ENCODE measurements at places on chromosomes 6 and 20. TPM values are rescaled to one million over a fixed set of nuclear protein-coding genes. Genes with fewer than 3 reads are reported as not detected.
A peak's percentile ranks its signal among the peaks of the same experiment; 100 is the strongest.

DNA sequence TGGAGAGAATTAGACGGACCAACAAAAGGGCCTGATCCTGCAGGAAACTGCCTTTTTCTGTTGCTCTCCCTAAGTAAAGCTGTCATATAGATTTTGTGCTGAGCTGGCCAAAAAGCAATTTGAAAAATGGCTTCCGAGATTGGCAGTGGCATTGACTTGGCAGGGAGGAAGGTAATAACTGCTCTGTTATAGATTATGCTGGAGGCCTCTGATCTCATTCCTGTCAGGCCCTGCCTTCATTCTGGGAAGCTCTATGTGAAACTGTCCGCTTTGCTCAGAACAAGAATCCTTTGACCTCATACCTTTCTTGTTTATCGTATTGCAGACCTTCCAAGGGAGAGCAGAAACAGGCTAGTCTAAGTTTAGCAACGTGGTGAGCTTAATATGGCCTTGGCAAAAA is 234.4 kb downstream of the PHACTR1 start:
- H3K27ac ChIP-seq = no peak overlapping the region
- no peaks in the 10 kb centered on the region for H3K4me1 ChIP-seq
- DNase-seq = no peak
- H3K4me3 ChIP-seq = no peak overlapping the region
- no peaks in the 10 kb centered on the region for H3K36me3 ChIP-seq
- H3K27me3 ChIP-seq = peaks cover 14% of the 10 kb centered on the region

DNA sequence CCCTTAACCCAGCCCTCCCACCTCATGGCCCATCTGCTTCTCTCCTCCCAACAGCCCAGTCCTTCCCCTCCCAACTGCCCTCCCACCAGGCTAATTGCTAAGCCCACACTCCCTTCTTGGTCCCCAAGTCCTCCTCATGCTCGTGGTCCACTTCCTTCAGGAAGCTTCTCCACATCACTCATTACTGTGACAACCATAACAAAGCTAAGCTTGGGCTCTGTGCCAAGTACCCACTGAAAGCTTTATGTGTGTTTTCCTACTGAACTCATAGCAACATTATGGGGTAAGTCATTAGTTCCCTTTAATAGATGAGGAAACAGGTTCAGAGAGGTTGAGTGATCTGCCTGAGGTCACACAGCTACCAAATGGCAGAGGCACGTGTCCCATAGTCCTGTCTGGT is 16.2 kb downstream of the FRS3 start:
- no peaks in the 10 kb centered on the region for H3K36me3 ChIP-seq
- no peak overlapping the region for H3K27ac ChIP-seq
- no peaks in the 10 kb centered on the region for H3K27me3 ChIP-seq
- peaks cover 2% of the 10 kb centered on the region for H3K4me1 ChIP-seq

DNA sequence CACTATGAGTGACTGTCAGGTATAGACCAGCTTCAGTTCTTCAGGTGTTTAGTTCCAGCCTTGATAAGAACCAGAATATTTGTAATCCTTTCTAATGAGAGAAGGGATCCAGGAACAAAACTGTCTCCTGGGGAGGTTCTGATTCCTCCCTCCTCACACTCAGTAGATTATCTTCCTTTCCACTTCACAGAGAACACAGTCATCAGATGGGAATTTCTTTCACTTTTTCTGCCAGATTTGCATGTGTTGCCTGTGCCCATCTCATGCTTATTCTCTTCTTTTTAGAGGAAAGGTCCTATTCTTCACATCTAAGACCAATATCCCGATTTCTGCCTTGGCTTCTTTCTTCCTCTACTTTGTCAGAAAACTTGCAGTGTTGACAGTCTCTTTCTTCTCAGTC is 50.8 kb downstream of the CD109 start:
- DNase-seq = no peak
- no peak overlapping the region for H3K4me3 ChIP-seq
- H3K27ac ChIP-seq = no peak overlapping the region
- H3K27me3 ChIP-seq = no peaks in the 10 kb centered on the region
- peaks cover 3% of the 10 kb centered on the region for H3K36me3 ChIP-seq

- H3K36me3 ChIP-seq = no peaks in the 10 kb centered on the region
- no peaks in the 10 kb centered on the region for H3K4me1 ChIP-seq
- H3K4me3 ChIP-seq = no peak overlapping the region
- H3K27ac ChIP-seq = no peak overlapping the region
- peaks cover 7% of the 10 kb centered on the region for H3K27me3 ChIP-seq
- DNase-seq = no peak
Measured at GRCh38 chr20:40339661-40340449, 349.2 kb downstream of the MAFB start.

DNA sequence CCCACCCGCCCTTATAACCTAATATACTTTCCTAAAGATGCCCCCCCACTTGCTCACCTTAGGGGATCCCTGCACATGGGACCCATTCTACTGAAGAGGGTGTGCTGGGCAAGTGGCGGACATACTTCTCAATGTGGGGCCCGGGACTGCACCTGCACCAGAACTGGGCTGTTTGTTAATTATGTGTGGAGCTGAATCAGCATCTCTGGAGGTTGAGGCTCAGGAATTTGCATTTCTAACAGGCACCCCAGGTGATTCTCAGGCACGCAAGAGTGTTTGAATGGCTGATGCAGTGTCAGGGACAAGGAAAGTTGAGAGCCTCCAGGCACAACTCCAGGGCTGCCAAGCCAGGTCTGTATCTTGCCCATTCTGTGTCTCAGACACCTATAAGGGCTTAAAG is 8.9 kb upstream of the PTPRT start:
- no peak overlapping the region for H3K4me3 ChIP-seq
- no peaks in the 10 kb centered on the region for H3K4me1 ChIP-seq
- DNase-seq = no peak
- H3K36me3 ChIP-seq = no peaks in the 10 kb centered on the region

- no peak for DNase-seq
- no peak overlapping the region for H3K4me3 ChIP-seq
- peaks cover 1% of the 10 kb centered on the region for H3K4me1 ChIP-seq
- H3K36me3 ChIP-seq = no peaks in the 10 kb centered on the region
- peaks cover 2% of the 10 kb centered on the region for H3K27me3 ChIP-seq
Measured at GRCh38 chr20:31653561-31653960, 15.8 kb downstream of the COX4I2 start.

DNA sequence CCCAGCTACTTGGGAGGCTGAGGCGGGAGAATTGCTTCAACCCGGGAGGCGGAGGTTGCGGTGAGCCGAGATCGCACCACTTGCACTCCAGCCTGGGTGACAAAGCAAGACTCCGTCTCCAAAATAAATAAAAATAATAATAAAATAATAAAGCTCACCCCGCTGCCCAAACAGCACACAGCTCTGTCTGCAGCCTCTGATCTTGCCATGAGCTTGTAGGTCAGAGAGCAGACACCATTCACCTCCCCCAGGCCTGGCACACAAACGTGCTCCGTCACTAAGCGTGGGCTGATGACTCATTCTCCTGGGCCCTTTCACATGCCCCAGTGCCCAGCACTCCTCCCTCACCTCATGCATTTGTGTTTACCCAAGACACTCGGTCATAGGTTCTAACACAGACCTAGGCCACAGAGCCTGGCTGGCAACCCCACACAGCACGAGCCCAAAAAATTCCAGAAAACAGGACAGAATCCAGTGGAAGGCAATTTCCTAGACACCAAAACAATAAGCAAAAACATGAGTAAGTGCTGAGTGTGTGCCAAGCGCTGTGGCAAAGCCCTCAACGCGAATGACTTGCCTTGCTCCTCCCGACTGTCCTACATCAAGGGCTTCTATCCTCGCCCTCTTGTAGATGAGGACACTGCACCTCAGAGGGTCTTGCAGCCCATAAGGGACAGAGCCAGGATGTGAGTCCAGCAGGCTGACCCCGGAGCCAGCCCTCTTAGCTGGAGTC is 18.0 kb downstream of the ATP9A start:
- H3K27me3 ChIP-seq = peaks cover 5% of the 10 kb centered on the region
- H3K4me1 ChIP-seq = peaks cover 4% of the 10 kb centered on the region
- H3K4me3 ChIP-seq = no peak overlapping the region
- no peak overlapping the region for H3K27ac ChIP-seq
- H3K36me3 ChIP-seq = no peaks in the 10 kb centered on the region

DNA sequence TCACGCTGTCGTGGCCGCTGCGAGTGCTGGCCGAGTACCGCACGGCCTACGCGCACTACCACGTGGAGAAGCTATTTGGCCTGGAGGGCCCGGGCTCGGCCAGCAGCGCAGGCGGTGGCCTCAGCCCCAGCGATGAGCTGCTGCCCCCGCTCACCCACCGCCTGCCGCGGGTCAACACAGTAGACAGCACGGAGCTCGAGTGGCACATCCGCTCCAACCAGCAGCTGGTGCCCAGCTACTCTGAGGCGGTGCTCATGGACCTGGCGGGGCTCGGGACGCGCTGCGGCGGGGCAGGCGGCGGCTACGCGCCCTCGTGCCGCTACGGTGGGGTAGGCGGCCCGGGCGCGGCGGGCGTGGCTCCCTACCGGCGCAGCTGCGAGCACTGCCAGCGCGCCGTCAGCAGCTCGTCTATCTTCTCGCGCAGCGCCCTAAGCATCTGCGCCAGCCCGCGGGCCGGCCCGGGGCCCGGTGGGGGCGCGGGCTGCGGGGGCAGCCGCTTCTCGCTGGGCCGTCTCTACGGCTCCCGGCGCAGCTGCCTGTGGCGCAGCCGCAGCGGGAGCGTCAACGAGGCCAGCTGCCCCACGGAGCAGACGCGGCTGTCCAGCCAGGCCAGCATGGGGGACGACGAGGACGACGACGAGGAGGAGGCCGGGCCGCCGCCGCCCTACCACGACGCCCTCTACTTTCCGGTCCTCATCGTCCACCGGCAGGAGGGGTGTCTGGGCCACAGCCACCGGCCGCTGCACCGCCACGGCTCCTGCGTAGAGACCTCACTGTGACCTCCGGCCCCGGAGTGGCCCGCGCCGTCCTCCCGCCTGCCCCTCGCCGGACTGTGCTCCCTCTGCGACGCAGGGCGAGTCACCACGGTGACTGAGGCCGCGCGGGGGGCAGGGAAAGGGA is 5.7 kb downstream of the TMEM151B start:
- peak; percentile 54 for DNase-seq
- no peaks in the 10 kb centered on the region for H3K4me1 ChIP-seq
- H3K36me3 ChIP-seq = no peaks in the 10 kb centered on the region

DNA sequence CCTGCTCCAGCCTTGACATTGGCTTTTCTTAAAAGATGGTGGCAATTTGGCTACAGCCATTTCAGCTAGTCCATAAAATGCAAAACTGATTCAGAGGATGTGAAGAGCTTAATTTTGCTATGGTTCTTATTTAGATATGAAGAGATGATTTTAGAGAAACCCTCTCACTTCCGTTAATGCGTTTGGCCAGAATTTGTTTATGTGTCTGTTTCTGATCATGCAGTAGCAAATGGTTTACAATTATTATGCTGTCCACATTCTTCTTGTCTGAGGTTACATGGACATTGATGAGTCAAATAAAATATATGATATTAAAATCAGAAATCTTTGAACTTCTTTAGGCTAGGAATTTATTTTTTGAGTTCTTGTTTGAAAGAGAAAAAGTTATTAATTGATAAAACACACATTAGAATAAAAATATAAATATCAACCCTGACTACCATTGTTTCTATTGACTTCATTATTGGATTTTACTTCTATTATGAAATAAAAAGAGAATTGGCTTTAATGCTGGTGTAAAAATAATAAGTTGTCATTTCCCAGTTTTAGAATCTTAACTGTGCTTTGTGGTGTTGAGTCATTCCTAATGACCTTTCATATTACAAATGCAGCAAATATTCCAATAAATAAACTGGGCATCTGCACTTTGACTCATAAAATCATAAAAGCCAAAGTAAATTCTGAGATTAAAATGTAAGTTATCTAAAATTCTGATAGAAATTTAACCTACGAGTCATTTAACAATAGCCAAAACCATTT is 1286.0 kb upstream of the GJE1 start:
- H3K4me1 ChIP-seq = no peaks in the 10 kb centered on the region
- no peak overlapping the region for H3K27ac ChIP-seq
- no peak for DNase-seq
- H3K36me3 ChIP-seq = no peaks in the 10 kb centered on the region
- peaks cover 2% of the 10 kb centered on the region for H3K27me3 ChIP-seq

DNA sequence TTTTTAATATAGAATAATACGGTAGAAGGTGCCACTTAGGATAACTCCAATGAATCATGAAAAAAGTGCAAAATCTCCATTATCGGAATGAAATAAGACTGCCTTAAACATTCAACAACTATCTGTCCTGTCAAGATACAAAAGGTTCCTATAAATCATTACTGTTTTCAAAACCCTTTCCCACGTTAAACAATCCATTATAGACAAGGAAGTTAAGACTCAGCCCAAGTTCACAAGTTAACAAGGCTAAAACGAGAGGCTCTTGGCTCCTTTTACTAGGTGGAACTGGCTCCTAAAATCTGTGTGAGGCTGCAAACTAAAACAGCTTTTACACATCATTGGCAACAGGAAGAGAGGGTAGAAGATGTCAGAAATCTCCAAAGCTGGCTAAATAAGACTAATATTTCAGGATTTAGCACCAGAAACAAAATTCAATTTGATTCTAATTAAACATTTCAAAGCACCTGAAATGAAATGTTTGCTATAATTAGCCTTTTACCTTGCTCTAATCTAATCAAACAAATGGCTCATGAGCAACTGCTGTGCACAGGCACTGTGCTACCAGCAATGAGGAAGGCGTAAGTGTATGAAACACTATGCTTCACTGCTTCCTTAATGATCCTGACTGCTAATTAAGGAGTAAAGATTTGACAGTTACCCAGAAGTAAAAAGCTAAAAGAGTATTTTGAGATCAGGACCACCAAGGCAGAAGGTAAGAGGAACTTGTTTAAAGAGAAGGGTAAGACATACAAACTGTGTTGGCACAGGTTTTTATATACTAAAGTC is 109.7 kb downstream of the DST start:
- no peaks in the 10 kb centered on the region for H3K4me1 ChIP-seq
- DNase-seq = no peak
- H3K27ac ChIP-seq = no peak overlapping the region
- H3K36me3 ChIP-seq = no peaks in the 10 kb centered on the region
- no peak overlapping the region for H3K4me3 ChIP-seq

- peaks cover 1% of the 10 kb centered on the region for H3K27me3 ChIP-seq
- DNase-seq = peak; percentile 63
- H3K4me3 ChIP-seq = peak overlapping the region; percentile 10
- peak overlapping the region; percentile 91 for H3K27ac ChIP-seq
Measured at GRCh38 chr6:45445749-45446549, 68.2 kb upstream of the SUPT3H start.

Gene POM121L2
- total RNA-seq = not detected

Gene TNNC2
- total RNA-seq = not detected

Gene PRSS35
- total RNA-seq = not detected

Gene ARMH2
- total RNA-seq = not detected

Gene GRM1
- total RNA-seq = not detected

Gene KIFC1
- total RNA-seq = 86.0 TPM
